Right lung (tissue), 10 donors: ENCODE measurements at places on chromosomes 13 and 19.

- DNase-seq: no peak
Measured at GRCh38 chr13:31767175-31767900, 28.0 kb downstream of the RXFP2 start.

GRCh38 chr19:42018503-42019193 lies 24.6 kb upstream of the ATP1A3 start:
- no peak for DNase-seq

GRCh38 chr13:30479154-30479882 lies 13.6 kb upstream of the HMGB1 start:
- no peak for DNase-seq

DNA sequence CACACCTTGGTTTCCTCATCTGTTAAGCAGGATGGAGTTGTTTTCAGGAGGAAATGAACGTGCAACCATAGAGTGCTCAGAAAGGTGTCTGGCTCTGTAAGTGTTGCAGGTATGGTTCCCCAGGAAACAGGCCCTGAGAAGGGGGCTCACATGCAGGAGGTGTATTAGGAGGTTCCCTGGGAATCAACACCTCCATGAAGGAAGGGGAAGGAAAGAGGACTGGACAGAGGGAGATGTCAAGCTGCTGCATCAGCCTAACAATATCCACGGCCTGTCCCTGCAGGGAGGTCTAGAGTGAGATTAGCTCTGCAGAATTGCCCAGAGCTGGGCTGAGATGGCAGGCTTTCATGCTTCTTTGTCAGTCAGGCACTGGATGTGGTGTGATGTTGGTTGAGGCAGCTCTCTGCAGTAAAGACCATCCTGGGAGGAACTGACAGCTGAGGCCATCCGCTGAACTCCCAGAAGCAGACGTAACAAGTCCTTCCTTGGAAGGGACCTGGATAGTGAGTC lies 373.3 kb downstream of the ZNF536 start:
- DNase-seq: no peak

- no peak for DNase-seq
Measured at GRCh38 chr19:32404213-32404932, 1.2 kb upstream of the DPY19L3 start.

GRCh38 chr13:43730642-43731041 lies 56.1 kb downstream of the ENOX1 start:
- no peak for DNase-seq

GRCh38 chr13:61276401-61276800 lies 139.2 kb downstream of the PCDH20 start:
- DNase-seq: no peak

- no peak for DNase-seq
Measured at GRCh38 chr13:79799059-79799867, 318.3 kb downstream of the NDFIP2 start.

GRCh38 chr19:3471954-3472655 lies 8.2 kb downstream of the SMIM24 start:
- DNase-seq: no peak
